ENCODE measurements at places on chromosomes 16 and 17.
A peak's percentile ranks its signal among the peaks of the same experiment; 100 is the strongest.

- no peak for DNase-seq
- H3K36me3 ChIP-seq = no peaks in the 10 kb centered on the region
- no peak overlapping the region for H3K27ac ChIP-seq
Measured at GRCh38 chr16:68762996-68763756, 26.1 kb downstream of the CDH1 start.

DNA sequence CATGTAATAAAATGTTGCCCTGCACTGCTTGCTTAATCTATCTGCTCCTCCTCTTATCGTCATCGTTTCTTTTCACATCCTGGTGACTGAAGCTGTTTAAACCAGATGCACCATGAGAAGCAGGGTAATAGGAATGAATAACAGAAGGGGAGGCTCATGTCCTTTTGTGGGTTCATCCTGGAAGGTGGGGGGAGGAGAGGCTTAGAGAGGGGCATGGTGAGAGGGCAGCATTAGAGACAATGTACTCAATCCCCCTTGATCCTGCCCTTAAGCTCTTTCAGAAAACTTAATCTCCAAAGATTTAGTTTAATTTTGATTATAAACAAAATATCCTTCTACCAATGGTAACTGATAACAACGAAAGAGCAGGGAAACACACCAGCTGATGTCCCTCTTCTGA is 248.5 kb downstream of the CA10 start:
- no peaks in the 10 kb centered on the region for H3K4me1 ChIP-seq
- DNase-seq = no peak
- H3K27me3 ChIP-seq = no peaks in the 10 kb centered on the region
- H3K27ac ChIP-seq = no peak overlapping the region
- H3K36me3 ChIP-seq = no peaks in the 10 kb centered on the region

DNA sequence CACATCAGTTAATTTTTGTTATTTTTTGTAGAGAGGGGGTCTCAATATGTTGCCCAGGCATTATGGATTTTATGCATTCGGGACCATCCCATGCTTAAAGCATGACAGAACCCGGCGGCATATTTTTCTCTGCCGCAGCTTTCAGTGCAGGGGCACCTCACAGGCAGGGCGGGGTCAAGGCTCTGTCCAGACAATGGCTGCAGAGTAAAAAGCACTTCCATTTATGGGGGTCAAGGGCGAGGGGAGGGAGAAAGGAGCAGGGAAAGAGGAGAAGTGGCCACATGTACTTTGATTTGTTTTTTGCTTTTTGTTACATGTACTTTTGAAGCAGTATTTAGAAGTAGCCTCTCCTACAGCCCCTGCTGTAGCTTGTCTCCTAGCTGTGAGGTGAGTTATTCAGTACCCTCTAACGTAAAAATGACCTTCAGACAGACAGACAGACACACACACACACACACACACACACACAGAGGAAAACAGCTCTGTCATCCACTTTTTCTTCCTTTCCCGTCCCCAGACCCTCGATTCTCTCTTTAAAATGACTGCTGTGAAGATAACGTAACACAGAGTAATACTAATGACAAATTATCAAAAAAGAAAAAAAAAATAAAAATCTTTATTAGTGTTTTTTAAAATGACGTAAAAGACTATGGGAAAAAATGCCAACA is 856 bp upstream of the SCPEP1 start:
- peak overlapping the region; percentile 62 for H3K4me3 ChIP-seq
- H3K27me3 ChIP-seq = peaks cover 18% of the 10 kb centered on the region
- H3K27ac ChIP-seq = no peak overlapping the region
- H3K36me3 ChIP-seq = no peaks in the 10 kb centered on the region

DNA sequence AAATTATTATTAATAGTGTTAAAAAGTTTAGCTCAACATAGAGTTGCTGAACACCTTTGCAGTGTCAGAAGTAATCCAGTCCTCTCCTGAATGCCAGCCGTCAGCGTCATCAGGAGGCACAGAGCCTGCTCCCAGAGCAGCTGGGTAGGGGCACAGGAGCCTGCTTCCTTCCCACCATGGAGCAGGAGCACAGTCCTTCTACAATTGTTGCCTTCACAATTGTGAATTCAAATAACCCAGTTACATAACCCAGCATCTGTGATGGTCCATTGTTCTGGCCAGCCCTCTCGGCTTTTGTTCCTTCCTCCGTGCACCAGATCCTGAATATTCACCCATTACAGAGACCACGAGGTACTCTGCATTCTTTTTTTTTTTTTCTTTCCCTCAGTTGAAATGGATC is 393.9 kb upstream of the MAF start:
- H3K27me3 ChIP-seq = no peaks in the 10 kb centered on the region
- H3K27ac ChIP-seq = no peak overlapping the region

- no peak overlapping the region for H3K4me3 ChIP-seq
- H3K4me1 ChIP-seq = no peaks in the 10 kb centered on the region
- H3K27ac ChIP-seq = no peak overlapping the region
- no peaks in the 10 kb centered on the region for H3K27me3 ChIP-seq
- H3K36me3 ChIP-seq = no peaks in the 10 kb centered on the region
Measured at GRCh38 chr17:16877099-16877498, 94.8 kb downstream of the TNFRSF13B start.

- no peak overlapping the region for H3K27ac ChIP-seq
- no peaks in the 10 kb centered on the region for H3K4me1 ChIP-seq
- DNase-seq = no peak
- no peak overlapping the region for H3K4me3 ChIP-seq
Measured at GRCh38 chr16:17768257-17768656, 297.5 kb upstream of the XYLT1 start.

Measured in activated T-helper 2 cell treated with anti-CD3 and anti-CD28 coated beads, Interferon-gamma antibody, Interleukin-2, Interleukin-4, amounts not matched to agents 10 μg/mL and 5 μg/mL and 100 μg/mL, durations not matched to agents 14 hours and 24 hours and 36 hours (primary cell).